ENCODE measurements at places on chromosomes 1 and 21.

DNA sequence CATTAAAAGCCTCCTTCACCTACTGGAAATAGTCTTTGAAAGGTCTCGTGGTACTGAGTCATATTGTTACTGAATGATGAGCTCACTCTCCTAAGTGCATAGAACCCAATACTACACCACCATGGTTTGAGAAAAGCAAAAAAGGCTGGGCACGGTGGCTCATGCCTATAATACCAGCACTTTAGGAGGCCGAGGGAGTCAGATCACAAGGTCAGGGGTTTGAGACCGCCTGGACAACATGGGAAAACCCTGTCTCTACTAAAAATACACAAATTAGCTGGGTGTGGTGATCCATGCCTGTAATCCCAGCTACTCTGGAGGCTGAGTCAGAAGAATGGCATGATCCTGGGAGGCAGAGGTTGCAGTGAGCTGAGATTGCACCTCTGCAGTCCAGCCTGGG lies 3.3 kb upstream of the HNRNPCL1 start:
- no peak for DNase-seq

- no peak for DNase-seq
Measured at GRCh38 chr1:92259350-92259749, 39.4 kb downstream of the GLMN start.

DNA sequence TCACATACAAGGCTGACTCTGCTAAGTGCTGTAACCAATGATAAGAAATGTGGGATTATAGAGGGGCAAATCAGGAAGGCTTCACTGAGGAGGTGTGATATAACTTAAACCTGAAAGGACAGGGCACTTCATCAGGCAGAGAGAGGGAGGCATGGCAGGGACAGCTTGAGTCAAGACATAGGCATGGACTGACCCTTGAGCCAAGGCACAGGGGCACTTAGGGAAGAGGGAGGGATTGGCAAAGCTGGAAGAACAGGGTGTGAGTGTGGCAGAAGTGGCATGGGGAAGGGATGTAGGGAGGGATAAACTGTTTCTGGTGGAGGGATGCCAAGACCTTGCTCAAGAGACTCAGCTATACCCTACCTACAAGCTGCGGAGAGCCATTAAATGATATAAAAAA lies 81.3 kb downstream of the PLXNA2 start:
- DNase-seq = no peak

DNA sequence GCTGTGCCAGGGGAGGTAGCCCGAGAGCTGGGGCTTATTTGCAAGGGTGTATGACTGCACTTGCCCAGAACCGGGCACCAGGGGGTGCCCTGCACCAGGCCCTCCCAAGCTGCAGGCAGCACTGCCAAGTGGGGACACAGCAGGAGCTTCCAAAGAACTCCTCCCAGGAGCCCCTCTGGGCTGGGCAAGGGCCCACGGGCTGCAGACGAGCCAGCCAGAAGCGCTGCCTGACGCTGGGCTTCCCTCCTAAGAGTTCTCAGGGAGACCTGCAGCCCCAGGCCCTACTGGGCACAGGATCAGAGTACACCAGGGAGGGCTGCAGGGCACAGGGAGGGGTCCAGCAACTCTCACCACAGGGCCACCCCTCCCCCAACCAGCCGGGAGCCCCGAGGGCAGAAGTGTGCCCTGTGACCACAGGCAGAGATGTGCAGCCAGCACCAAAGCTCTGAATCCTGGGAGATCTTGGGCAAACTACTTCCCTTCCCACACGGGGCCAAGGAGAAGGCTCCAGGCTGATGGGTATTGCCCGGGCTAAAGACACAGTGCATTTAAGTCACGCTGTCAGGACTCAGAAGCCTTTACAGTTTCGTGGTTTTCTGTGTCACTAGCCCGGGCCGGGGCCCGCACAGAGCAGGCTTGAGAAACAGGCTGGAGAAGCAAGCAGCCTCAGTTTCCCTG lies 63.4 kb downstream of the KCNAB2 start:
- peak; percentile 64 for DNase-seq

GRCh38 chr1:234708700-234709395 lies 98.9 kb upstream of the IRF2BP2 start:
- no peak for DNase-seq

DNA sequence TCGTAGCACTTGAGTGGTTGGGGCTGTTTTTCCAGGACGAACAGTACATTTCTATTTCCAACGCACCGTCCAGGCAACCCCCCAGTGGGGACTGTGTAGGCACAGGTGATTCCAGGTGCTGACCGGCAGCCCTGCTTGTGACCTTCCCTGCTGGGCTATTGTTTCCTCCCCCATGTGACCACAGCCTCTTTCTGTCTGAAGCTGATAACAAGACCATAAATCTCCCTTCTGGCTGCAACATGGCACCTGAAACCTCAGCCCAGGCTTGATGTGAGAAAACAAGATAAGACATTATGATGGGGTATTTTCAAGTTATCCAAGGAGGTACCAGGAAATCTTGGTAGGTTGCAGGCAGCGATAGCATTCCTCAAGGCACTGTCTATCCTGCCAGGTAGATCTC lies 48.2 kb downstream of the HLX start:
- DNase-seq = no peak

DNA sequence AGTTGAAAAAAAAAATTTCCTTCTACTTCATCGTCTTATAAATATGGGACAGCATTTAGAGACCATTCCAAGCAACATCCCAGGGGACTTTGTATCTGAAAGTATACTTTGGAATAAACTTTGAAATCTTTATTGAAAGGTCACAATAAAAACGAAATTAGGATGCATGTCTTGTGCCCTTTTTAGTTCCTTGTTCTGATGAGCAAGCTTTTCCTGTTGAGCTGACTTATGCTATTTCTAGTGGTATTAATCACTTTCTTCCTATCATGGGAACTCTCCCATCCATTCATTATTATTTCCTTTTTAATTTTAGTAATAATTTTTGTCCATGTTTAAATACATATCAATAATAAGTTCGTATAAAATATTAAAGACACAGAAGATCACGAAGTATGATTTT lies 4.0 kb upstream of the GBP2 start:
- no peak for DNase-seq

- no peak for DNase-seq
Measured at GRCh38 chr1:41733021-41733420, 185.7 kb downstream of the HIVEP3 start.
